ENCODE measurements at places on chromosomes 5 and 9.
A peak's percentile ranks its signal among the peaks of the same experiment; 100 is the strongest.

- DNase-seq, result no peak
These were observed 275.4 kb upstream of the IRX4 start for GRCh38 chr5:2158109-2158508.

- peak; percentile 64 for DNase-seq
These were observed 110.4 kb downstream of the TRPM6 start for GRCh38 chr9:74777136-74777879.

GRCh38 chr5:36724467-36725332, 118.3 kb downstream of the SLC1A3 start:
- peak; percentile 52 for DNase-seq

- no peak for DNase-seq
These were observed 49.7 kb downstream of the VAV2 start for GRCh38 chr9:133942206-133942975.

GRCh38 chr9:89042984-89043383, 51.7 kb downstream of the S1PR3 start:
- DNase-seq, result no peak

- no peak for DNase-seq
These were observed 139.5 kb downstream of the MUSK start for GRCh38 chr9:110807956-110808598.

DNA sequence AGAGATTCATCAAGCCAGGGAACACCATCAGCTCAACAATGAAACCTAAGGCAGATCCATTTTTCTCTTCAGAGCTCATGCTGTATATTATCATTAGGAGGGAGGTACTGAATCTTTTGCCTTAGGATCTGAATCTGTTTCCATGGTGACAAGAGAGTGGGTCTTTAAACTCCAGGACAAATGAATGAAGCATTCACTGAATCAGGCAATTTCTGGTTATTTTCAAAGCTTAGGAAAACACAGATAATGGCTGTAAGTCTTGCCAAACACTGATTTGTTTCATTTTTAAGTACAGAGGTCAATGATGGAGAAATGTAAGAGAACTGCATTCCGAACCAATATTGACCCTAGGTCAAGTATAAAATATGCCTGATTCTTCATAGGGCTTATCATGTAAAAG, 84.9 kb downstream of the GNA14 start:
- DNase-seq, result no peak

- no peak for DNase-seq
These were observed 8.9 kb downstream of the SPEF2 start for GRCh38 chr5:35626553-35626952.

DNA sequence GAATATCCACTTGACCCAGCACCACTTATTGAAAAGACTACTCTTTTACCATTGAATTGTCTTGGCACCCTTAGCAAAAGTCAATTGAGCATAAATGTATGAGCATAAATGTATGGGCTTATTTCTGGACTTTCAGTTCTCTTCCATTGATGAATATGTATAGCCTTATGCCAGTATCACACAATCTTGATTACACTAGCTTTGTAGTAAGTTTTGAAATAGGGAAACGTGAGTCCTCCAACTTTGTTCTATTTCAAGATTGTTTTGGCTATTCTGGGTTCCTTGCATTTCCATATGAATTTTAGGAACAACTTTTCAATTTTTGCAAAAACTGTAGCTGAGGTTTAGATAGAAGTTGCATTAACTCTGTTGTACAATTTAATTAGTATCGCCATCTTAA, 601.0 kb downstream of the TLE1 start:
- DNase-seq, result no peak

GRCh38 chr5:151427258-151427657, 20.1 kb upstream of the SLC36A1 start:
- DNase-seq, result no peak

DNA sequence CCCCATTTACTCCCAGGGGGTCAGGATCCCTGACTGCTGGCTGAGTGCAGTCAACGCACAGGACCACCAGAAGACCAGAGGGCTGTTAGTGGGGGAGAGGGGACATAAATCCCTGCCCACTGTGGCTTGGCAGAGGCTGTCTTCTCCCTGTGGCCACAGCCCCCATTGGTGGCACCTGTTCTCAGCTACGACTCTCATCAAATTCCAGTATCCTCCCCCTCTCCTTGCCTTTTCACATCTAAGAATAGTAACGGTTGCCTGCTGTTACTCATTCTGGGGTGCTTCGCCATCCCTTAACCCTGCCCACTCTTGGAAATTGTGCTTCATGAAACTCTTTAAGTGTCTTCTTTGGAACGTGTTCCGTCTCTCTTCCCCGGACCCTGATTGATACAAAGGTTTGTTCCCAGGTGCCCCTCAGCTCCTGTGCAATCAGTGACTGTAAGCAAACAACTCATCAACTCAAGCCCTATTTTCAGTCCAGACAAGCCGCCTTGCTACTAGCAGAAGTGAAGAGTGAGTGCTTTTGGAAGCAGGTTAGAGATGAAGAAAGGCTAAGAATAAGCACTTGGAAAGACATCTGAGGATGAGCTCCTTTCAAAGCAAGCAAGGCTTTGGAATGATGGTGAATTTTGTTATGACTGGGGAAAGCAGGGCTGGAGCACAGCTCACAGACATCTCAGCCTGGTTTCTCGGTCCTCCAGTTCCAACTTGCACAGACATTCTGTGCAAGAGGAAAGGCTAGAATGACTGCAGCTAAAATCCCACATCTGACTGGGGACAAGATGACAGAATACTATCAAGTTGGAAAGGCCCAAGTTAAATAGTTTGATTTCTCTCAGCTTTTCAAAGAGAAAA, 22.9 kb upstream of the DENND1A start:
- no peak for DNase-seq

DNA sequence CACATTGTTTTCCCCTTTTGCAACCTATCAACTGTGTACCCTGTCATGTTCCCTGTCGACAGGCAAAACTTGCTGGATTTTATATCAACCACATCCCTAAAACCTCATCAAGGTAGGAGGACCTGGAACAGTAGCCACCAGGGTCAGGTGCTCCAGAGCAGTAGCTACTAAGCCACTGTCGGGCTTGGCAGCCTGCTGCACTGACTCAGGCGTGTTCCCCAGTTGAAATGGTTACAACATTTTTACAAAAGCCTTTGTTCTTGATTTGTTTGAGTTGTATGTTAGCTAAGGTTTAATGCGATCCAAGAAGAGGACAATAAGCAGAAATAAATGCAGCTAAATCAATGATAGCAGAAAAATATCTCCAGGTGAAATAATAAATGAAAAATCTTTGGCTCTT, 407.4 kb upstream of the TLE4 start:
- DNase-seq, result no peak

GRCh38 chr9:131271506-131271931, 4.8 kb downstream of the FAM78A start:
- no peak for DNase-seq

- DNase-seq, result no peak
These were observed 2.7 kb downstream of the ENHO start for GRCh38 chr9:34520096-34520495.

GRCh38 chr5:91269198-91269597, 113.9 kb downstream of the ARRDC3 start:
- no peak for DNase-seq

- no peak for DNase-seq
These were observed 2.0 kb upstream of the C5orf15 start for GRCh38 chr5:133970325-133970909.

- DNase-seq, result no peak
These were observed 60.8 kb downstream of the FOXD1 start for GRCh38 chr5:73387601-73388305.

- DNase-seq, result no peak
These were observed 2007.1 kb downstream of the EFNA5 start for GRCh38 chr5:105663671-105664070.

DNA sequence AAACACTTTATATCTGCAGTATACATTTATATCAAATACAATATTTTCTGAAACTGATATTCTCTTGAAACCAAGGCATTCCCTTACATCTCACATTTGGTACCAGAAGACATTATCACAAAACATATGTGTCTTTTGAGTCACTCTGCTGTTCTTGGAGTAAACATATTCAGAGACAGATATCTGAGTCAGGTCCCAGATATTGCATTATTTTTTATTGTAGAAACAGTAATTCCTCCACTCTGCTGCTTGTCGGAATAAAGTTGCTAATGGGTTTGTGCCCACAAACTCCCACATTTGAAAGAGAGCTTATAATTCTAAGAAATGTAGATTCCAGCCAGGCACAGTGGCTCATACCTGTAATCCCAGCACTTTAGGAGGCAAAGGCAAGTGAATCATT, 261.1 kb upstream of the DAPK1 start:
- no peak for DNase-seq
